HepG2 (cell line): ENCODE measurements at places on chromosomes 2 and 18. TPM values are rescaled to one million over a fixed set of nuclear protein-coding genes. Genes with fewer than 3 reads are reported as not detected.

GRCh38 chr2:237500681-237501424 is 13.8 kb downstream of the MLPH start:
- DNase-seq, result no peak

GRCh38 chr2:187865025-187865424 is 310.8 kb upstream of the TFPI start:
- peak; percentile 41 for DNase-seq

DNA sequence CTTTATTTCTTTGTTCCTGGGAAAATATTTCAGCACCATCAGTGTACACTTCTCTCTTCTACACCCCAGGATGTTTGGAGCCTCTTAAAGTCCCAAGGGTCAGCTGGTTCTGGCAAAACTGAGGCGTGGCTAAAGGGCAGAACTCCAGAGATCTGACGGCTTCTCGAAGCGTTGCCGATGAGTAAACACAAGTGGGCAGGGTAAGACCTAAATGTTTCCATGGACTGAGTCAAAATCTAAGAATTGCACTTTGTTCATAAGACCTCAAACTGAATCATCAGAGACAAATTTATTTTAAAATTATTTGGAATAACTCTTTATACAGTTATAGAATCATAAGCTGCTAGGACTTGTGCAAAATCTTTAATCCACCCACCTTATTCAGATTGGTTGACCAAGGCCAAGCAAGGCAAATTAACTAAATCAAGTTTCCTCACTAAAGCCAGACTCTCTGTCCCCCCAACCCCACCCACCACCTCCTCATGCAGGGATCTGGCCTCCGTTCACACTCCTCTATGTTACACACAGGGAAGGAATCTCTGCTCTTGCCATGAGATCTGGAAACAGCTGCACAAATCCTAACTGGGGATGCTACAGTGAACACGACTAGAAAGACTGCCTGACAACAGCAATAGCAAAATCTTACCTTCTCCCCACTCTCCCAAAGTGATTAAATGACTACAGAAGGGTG is 342.6 kb upstream of the KLHL29 start:
- no peak for DNase-seq

DNA sequence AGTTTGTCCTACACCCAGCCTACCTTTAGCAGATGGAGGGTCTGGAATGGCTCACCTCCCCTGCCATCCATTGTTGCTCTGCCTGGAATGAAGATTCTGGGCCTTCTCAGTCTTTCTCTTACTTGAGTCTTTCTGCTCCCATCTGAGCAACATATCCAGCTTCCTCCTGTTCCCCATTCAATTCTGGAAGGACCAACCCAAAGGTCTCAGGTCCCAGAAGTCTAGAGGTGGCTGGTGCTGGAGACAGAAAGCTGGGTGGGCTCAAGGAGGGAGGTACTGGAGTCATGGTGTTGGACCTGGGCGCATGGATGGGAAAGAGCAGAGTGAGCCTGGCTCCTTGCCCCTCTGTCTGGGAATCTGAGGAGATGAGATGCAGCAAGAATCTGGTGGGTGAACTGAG is 93.5 kb upstream of the SIX3 start:
- no peak for DNase-seq

DNA sequence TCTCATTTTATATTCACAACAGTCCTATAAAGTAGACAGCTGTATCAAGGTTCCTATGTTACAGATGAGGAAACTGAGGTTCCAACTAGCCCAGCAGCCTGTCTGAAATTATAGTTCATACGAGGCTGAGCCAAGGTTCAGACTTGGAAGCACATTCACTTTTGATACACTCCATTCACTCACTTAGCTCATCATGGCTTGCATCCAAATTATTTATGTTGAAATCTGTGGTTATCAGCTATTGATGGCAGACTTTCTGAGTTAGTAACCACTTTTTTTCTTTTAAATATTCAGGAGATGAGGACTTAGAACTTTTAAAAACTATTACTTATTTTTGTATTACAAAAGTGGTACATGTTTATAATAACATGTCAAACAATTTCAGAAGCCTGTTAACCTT is 188.2 kb downstream of the MTX2 start:
- DNase-seq, result no peak

DNA sequence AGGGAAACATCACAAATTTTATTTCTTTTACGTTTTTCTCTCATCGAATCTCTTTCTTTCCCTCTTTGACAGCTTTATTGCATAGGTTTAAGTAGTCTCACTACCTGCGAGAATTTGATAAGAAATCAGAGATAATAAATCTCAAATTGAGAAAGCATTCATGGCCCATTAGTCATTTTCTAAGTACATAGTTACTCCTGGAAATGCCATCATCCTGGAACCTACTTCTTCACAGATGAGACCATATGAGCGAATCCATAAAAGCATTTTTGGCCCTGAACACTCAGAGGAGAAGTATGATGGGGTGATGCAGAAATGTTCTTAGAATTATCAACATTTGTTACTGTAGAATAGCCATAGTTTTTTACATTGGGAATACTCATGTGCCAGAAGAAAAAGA is 138.0 kb upstream of the ARHGAP28 start:
- no peak for DNase-seq

DNA sequence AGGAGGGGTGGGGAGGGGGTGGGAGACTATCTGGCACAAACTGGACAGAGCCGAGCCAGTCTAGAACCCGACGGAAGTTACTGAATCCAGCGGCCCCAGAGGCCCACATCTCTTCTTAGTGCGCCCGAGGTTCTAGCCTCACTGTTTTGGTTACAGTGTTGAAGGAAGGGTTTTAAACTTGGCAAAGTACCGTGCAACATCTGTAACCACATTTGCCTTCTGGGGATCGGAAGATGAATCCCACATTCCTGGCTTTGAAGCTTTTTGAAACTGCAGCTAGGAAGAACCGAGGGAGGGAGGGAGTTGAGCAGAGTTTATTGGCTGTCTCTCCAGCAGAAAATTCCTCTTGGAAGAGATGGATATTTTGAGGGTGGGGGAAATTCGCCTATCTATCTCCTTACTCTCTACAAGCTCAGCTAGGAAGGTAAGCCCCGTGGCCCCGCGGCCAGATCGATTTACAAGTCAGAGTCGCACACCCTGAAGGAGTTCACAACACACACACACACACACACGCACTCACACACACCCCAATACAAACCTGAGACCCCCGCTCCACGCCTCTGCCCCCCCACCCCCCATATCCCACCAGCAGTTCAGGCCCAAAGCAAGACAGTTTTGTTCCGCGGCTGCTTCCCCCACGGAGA is 1.0 kb downstream of the ACVR1 start:
- DNase-seq, result no peak

- no peak for DNase-seq
Measured at GRCh38 chr2:54855434-54855833, 132.0 kb downstream of the EML6 start.

GRCh38 chr2:133109772-133110171 is 439.8 kb upstream of the LYPD1 start:
- no peak for DNase-seq

DNA sequence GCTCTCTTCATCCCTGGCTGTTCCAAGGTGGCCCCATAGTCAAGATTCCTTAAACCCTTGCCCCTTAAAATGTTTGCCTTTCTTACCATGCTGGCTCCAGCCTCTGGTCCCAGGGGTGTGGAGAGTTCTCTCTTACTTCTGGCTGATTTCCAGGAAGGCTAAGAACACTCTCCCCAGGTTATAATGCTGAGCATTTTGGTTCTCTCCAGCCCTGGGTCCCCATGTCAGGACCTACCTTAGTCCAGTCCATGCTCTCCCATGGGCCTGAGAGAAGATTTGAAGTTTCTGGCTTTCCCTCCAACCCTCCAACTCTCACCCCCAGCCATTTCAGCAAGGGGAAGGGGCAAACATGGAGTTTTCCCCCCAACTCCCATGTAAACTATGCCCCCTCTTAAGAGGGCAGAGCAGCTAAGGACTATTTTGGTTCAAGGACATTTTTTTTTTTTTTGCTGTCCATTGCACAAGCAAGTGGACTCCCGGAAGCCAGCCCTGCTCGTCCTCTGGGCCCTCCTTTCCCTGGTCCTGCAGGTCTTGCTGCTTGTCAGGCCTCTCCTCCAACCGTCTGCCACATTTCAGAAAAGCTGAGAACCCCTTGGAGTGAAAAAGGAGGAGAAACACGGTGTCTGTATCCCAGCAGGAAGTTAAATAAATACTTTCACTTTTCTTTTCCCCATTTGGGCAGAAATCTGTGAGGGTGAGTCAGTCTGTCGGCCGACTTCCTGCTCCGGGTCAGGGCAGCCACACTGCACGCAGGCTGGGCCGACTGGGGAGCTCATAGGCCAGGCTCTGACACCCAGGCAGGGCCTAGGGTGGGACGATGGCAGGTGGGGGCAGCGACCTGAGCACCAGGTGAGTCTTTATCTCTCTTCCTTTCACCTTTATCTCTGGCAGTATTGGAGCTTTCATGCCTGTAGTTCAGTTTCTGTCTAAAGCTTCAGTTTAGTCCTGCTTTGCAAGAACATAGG is at the start of gene SP140L:
TSS of gene SP140L (plus strand) at position 741 of the 965 bp plus-strand sequence. CDS start at position 818, 77 bp downstream.
- peak; percentile 82 for DNase-seq

- DNase-seq, result peak; percentile 28
Measured at GRCh38 chr2:190679813-190680591, 31.1 kb downstream of the NAB1 start.

DNA sequence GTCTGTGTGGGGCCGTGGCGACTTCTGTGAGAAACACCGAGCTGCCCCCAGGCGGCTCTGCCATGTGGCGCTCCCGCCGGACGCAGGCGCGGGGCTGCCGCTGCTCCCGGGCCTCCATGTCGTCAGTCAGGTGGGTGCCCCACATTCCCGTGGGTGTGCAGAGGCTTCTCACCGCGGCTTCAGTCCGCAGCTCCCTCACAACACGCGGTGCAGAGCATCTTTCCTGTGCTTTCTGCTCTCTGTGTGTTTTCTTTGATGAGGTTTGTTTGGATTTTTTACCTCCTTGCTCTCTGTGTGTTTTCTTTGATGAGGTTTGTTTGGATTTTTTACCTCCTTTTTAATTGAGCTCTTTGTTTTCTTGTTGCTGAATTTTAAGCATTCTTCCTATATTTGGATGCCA is 13.0 kb downstream of the AQP12A start:
- DNase-seq, result no peak

GRCh38 chr18:61333746-61334490 is 688 bp downstream of the CDH20 start:
- DNase-seq, result no peak

DNA sequence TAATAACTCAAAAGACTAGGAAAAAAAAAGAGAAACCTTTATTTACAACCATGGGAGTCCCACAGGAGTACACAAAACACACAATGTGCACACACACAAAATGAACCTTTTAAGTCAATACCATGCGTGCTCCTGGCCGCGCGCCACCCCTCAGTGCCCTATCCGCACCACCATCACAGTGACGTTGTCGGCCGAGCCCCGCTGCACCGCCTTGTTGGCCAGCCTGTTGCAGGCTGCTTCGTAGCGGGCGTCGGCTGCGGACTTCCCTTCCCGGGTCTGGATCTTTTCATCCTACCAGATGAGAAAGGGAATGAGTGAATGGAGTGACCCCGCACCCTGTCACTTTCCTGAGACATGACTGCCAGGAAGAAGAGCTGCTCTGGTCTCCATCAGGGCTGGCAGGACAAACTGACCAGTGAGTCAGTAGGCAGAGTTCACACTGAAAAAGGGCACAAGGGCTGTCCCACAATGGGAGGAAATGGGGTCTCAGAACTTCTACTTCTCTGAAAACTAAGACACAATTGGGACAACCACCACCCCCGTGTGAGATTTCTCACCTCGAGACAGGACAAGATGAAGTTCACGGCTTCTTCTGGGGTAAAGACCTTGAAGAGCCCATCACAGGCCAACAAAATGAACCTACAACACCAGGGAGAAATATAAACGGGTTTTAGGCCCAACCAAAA is 11.8 kb downstream of the ERFE start:
- no peak for DNase-seq

DNA sequence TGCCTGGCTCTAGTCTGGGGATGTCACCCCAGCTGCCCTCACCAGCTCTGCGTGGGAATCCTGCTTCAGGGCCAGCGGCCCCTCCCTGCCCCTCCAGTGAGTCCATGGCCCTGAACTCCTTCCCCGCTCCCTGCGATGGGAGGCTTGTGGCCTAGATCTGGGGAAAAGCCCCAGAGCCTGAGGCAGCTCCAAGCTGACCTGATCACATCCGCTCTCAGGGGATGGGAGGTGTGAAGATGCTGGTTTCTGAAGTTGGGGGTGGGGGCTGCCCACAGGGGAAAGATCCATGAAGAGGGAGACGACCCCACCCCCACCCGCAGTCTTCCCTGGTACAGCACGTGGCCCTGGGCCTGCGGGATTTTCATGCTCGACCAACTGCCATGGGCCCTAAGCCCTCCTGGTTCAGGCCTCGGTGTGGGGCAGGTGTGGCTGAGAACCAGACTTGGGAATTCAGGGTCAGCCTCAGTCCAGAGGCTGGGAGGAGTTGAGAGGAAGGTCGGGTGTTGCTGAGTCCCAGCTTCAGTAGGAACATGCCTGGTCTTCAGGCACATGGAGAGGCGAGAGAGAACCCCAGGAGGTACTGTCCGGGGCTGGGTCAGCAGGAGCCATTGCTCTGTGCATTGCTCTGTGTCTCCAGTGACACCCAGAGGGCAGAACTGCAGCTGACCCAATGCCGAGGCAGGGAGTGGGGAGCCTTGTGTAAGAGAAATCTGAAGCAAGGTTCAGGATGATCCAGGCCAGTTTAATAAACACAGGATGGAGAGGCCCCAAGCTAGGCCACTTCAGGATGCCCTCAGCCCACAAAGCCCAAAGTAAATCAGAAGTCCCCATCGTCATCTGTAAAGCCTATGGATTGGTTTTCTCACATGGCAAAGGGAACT is 115.1 kb downstream of the CAPN13 start:
- DNase-seq, result no peak

DNA sequence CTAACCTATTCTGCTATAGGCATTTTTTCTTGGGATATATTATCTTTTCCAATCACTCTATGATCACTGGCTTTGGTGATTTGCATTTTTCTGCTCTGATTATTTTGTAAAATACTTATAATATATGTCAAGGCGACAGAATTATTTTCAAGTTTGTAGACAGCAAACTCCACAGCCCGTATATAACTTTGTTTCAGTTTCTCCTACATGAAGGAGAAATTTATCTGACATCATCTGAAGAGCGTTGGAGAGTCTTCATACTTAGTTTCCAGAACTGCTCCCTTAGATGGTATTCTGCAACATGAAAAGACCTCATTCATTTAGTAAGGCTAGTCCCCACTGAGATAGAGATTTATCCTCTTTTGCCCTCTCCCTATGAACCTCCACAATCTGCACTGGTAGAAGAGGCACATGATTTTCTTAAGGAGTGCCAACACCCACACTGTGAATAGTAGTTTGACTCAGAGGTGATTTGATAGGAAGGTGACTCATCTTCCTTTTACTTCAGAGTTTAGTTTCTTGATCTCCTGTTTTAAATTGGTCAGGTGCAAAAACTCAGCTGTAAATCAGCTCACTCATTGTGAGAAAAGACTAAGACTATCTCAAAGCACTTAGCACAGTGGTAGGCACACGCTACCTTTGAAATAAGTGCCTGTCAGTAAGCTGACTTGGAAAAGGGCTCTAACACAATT is 1848.6 kb upstream of the CELF4 start:
- no peak for DNase-seq

The NOSTRIN gene
- 0.22 TPM in 1 of 2 replicates, not detected in the other for total RNA-seq

The STARD6 gene
- total RNA-seq, result not detected in 2 replicates

The LYPD1 gene
- not detected in 2 replicates for total RNA-seq

The IGFBP5 gene
- total RNA-seq, result not detected in 2 replicates

The ZBTB7C gene
- 0.04 TPM in 1 of 2 replicates, not detected in the other for total RNA-seq

The UGT1A6 gene
- total RNA-seq, result not detected in 2 replicates

The TRABD2A gene
- total RNA-seq, result 0.36 TPM in 1 of 2 replicates, not detected in the other

The UGT1A8 gene
- not detected in 2 replicates for total RNA-seq

The CCDC141 gene
- not detected in 2 replicates for total RNA-seq
